Esophagus squamous epithelium (tissue), 5 donors: ENCODE measurements at places on chromosomes 16 and 17.

- no peak for DNase-seq
Measured at GRCh38 chr16:11547118-11547916, 39.4 kb downstream of the LITAF start.

GRCh38 chr17:64653985-64654355, 8.1 kb downstream of the SMURF2 start:
- DNase-seq: no peak

DNA sequence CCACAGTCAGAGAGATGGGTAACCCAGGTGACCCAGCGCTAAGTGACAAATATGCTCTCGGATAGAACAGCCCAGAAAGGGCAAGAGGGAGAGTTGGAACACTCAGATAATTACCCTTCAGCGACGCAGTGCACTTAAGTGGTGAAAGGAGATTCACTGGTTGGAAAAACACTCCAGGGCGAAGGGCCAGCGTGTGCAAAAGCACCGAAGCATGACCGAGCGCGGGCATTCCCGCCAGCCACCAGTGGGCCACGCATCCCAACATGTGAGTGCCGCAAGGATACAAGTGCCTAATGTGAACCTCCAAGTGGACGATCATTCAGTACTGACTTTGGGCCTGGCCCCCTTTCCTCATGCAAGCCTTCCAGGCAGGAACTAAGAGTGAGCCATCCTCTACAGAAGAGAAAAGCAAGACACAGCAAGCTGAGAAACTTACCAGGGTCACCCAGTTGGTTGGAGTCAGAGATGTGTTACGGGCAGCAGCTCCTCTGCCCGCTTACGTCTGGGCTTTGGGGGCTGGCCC, 258.4 kb downstream of the C16orf95 start:
- DNase-seq: no peak

DNA sequence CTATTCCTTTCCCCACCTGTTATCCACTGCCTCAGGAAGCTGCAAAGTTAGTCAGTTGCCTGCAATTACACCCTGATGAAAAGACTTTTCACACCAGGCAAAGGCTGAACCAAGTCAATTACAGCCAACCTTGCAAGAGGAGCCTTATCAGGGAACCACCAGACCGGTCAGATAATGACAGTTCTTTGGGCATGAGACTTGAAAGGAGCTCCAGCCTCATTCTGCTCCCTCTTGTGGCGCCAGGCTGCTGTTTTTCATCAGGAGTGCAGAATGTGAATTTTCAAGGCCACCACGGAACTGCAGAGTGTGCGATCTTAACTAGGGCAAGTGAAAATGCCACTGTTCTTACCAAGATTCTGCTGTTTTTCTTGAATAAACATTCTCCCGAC, 22.5 kb downstream of the DNAI2 start:
- no peak for DNase-seq
